Neural cell (in vitro differentiated cells): ENCODE measurements at places on chromosomes 1 and 21. TPM values are rescaled to one million over a fixed set of nuclear protein-coding genes. Genes with fewer than 3 reads are reported as not detected.

The KCNQ4 gene
- polyA plus RNA-seq, result 0.86 TPM in 1 of 2 replicates, not detected in the other

The APOBEC4 gene
- not detected in 2 replicates for polyA plus RNA-seq

The MYBPH gene
- not detected in 2 replicates for polyA plus RNA-seq

The LDLRAD2 gene
- polyA plus RNA-seq, result not detected in 2 replicates

The F13B gene
- not detected in 2 replicates for polyA plus RNA-seq

The OR2T33 gene
- not detected in 2 replicates for polyA plus RNA-seq

The B3GALT2 gene
- 12.3 and 12.4 TPM in 2 replicates for polyA plus RNA-seq

The ELAPOR1 gene
- polyA plus RNA-seq, result 16.8 and 18.8 TPM in 2 replicates

The CELA3A gene
- not detected in 2 replicates for polyA plus RNA-seq

The PLXNA2 gene
- polyA plus RNA-seq, result 30.6 and 48.6 TPM in 2 replicates
